ENCODE measurements at places on chromosomes 16 and 17.
A peak's percentile ranks its signal among the peaks of the same experiment; 100 is the strongest.

DNA sequence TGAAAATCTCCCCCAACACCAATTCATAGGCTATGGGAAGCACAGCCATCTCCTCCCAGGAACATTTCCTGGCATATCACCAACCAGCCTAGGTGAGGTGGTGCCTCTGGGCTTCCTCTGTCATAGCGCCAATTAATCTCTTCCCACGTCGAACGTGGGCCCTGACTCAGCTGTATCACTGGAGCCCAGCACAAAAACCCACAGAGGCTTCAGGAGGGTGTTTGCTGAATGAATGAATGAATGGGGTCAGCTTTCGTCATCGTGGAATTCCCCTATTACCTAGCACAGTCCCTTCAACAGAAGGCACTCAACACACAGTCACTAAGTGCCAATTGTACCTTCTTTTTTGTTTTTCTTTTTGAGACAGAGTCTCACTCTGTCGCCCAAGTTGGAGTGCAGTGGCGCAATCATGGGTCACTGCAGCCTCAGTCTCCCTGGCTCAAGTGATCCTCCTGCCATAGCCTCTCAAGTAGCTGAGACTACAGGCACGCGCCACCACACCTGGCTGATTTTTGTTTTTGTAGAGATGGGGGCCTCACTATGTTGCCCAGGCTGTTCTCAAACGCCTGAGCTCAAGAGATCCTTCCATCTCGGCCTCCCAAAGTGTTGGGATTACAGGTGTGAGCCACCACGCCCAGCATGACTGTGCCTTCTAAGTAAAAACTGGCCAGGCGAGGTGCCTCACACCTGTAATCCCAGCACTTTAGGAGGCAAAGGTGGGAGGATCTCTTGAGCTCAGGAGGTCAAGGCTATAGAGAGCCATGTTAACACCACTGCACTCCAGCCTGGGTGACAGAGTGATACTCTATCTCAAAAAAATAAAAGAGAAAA is 4.1 kb downstream of the ZNF688 start:
- no peak for DNase-seq

DNA sequence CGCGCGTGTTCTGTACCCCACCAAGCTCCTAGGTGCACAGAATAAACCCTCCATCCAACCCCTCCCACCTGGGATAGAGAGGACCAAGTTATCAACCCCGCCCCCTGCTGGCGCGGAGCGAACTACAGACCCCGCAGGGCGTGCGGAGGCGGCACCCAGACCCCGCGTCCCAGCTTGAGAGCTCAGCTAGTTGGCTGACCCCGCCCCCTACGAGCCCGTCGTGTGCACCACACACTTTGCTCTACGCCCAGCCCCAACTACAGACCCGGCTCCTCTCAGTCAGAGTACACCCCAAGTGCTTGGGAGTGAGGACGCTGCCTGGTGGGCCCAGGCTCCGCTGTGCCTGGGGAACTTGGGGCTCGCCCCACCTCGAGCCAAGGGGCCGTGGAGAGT is 1.5 kb downstream of the GRIN2A start:
- no peak for DNase-seq

- DNase-seq = no peak
Observed at GRCh38 chr16:47983999-47984580, 171.7 kb downstream of the ABCC12 start.

- no peak for DNase-seq
Observed at GRCh38 chr16:11479916-11480315, 106.8 kb downstream of the LITAF start.

GRCh38 chr17:8125154-8125946 is 1.4 kb upstream of the HES7 start:
- peak; percentile 94 for DNase-seq

- no peak for DNase-seq
Observed at GRCh38 chr16:7755347-7755882, 422.8 kb downstream of the RBFOX1 start.

DNA sequence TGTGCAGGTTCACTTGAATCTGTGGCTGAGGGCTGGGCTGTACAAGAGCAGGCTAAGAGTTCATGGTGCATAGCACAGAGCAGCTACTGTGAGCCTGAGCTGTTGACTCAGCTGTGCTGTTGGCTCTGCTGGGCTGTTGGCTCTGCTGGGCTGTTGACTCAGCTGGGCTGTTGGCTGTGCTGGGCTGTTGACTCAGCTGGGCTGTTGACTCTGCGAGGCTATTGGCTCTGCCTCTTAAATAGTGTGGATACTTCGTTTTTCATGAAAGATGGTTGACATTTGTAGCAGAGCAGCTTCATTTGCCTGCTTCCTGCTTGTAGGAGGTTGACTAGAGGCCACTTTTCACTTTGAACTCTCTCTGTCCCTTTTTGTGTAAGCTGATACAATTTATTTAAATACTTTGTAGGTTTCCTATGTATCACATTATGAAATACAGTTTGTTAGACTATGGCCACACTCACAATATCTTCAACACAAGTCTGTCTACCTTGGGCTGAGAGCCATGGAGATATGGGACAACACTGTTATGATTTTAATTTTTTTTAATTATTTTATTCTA is 40.3 kb upstream of the CCNF start:
- DNase-seq = no peak

DNA sequence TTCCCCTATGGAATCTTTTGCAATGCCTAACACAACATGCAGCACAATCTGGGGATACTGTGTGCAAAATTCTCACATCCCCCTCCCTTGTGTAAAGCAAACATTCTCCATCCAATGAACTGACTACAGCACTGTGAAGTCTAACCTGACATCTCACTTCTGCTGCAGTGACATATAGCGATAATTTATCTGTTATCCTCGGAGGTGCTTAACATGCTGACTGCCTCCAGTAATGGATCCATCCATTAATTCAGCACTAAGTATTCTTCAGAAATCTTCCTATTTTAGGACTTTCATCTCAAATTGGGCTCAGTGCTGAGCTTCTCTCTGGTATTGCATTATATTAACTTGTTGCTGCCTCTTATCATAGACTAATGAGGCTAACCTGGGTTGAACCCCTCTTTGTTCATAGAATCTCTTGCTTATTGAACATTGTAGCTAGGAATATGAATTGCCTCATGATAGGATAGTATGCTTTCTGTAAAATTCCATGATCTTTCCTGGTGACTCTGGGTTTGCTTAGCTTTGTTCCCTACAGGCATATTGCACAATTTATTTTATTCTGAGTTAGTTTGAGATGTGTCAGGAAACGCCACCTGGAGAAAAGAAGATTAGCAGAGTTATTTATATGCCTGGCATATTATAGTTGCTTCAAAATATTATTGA is 187.9 kb downstream of the CNTNAP4 start:
- no peak for DNase-seq

DNA sequence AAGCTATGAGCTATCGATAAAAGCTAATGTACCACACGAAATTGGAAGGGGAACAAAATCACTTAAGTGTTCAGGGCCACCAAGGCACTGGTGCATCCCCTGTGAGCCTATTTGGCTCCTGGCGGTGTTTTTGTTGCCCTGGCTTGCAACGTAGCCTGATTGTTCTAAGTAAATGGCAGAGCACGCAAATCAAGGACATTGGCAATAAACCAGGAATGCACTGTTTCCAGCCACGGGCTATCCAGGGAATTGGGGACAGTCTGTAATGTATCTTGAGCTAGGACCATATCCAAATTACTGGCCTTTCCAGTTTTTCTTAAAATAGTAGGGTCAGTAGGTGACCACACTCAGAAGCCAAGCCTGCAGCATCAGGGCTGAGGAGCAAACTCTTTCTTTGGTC is 734.0 kb downstream of the MAF start:
- DNase-seq = no peak

All from right forelimb (tissue), 1 donor.